ENCODE measurements at places on chromosomes 16 and 17.

GRCh38 chr16:27650073-27650701 lies 100.2 kb downstream of the KATNIP start:
- DNase-seq, result no peak

GRCh38 chr16:81585785-81586184 lies 141.2 kb downstream of the CMIP start:
- no peak for DNase-seq

- no peak for DNase-seq
Measured at GRCh38 chr16:89685916-89686315, 573 bp upstream of the CDK10 start.

DNA sequence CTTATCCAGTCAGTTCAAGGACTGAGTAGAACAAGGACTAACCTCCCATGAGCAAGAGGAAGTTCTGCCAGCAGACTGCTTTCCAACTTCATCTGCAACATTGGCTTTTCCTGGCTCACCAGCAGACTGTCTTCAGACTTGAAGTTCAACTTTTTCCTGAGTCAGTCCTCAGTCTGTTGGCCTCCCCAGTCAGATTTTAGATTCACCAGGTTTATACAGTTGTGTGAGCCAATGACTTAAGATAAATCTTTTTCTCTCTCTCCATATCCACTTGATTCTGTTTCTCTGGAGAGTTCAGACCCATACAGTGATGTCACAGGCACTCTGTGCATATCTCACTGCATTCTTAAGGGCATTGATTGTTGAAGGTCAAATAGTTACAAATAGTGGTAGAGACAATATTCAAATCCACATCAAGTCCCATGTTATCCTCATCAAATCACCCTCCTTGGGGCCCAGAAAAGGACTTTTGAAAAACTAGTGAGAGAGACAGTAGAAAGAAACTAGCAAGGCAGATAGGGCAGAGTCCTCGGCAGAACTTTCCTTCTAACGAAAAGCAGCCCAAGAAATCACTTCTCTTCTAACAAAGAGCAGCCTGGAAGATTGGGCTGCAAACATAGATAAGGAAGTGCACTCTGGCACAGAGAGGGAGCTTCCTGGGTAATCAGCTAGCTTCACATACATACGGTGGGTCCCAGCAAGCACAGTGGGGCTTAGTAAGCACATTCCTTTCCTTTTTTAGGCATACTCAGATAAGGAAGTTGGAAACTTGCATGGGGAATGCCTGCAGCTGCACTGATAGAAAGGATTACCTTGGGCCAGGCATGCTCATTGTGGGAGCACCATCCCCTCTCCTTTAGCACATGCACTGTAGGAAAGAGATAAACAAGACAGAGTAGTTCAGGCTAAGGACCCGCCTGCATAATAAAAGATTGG lies 132.3 kb upstream of the FAM20A start:
- DNase-seq, result no peak

- DNase-seq, result no peak
Measured at GRCh38 chr17:21212826-21213637, 929 bp downstream of the TMEM11 start.

GRCh38 chr16:27746076-27746855 lies 196.3 kb downstream of the KATNIP start:
- DNase-seq, result no peak

GRCh38 chr17:78806451-78806850 lies 24.4 kb upstream of the CYTH1 start:
- DNase-seq, result no peak

DNA sequence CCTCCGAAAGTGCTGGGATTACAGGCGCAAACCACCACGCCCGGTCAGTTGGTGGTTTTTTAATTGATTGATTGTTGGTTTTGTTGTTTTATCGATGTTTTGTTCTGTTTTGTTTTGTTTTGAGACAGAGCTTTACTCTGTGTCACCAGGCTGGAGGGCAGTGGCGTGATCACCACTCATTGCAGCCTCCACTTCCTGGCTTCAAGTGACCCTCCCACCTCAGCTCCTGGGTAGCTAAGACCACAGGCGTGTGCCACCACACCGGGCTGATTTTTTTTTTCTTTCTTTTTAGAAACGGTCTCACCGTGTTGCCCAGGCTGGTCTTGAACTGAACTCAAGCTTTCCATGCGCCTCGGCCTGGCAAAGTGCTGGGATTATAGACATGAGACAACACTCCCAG lies 12.4 kb downstream of the FAM234A start:
- DNase-seq, result no peak

DNA sequence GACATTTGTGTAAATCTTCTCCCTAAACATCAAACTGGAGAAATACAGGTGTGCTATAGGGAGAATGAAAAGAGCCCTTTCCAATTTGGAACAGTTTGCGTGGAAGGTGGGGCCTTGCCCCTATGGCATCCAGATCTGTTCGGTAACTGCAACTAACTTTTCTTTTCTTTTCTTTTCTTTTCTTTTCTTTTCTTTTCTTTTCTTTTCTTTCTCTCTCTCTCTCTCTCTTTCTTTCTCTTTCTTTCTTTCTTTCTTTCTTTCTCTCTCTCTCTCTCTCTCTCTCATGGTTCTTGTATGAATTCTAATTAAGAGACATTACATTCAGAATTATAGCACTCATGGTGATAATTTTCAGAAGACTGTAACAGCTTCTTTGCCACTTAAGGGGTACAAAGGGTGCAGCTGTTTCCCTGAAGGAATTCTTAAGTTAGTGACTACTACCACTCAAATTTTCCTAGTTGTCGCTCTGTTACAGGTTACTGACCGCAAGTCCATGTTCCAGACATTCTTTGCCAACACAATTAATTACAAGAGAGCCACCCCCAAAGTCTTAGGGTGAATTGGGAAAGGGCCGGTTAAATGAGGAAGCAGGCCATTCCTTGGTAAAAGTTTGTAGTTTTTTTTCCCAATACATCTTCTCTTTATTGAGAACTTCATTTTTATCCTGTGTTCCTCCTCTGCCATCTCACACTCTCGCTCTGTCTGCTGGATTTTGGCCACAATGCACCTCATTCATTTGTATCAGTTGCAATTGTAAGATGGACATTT lies 69.8 kb downstream of the KSR1 start:
- DNase-seq, result no peak

- DNase-seq, result no peak
Measured at GRCh38 chr17:33198954-33199353, 94.1 kb downstream of the ASIC2 start.

GRCh38 chr17:16947470-16947869 lies 24.4 kb downstream of the TNFRSF13B start:
- DNase-seq, result no peak

- DNase-seq, result no peak
Measured at GRCh38 chr17:80861418-80861815, 130.2 kb upstream of the CHMP6 start.

- DNase-seq, result no peak
Measured at GRCh38 chr17:56676810-56677209, 83.3 kb downstream of the NOG start.

DNA sequence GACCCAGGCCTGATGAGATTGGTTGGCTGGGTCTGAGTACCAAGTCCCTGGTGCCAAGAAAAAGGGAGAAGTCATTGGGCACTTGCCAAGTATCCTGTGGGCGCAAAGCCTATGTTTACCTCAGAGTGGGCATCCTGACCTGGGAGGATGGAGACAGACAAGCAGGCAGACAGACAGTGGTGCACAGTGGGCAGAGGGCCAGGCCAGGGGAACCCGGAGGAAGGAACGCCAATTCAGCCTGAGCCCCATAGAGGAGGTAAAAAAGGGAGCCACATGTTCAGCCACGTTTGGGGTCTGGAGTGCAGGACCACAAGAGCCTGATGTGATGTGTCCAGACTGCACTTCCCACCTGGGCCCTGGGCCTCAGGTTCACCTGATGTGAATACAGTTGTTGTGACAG lies 5.4 kb downstream of the PHKG2 start:
- no peak for DNase-seq

GRCh38 chr17:77961741-77962140 lies 3.2 kb downstream of the TNRC6C start:
- no peak for DNase-seq

DNA sequence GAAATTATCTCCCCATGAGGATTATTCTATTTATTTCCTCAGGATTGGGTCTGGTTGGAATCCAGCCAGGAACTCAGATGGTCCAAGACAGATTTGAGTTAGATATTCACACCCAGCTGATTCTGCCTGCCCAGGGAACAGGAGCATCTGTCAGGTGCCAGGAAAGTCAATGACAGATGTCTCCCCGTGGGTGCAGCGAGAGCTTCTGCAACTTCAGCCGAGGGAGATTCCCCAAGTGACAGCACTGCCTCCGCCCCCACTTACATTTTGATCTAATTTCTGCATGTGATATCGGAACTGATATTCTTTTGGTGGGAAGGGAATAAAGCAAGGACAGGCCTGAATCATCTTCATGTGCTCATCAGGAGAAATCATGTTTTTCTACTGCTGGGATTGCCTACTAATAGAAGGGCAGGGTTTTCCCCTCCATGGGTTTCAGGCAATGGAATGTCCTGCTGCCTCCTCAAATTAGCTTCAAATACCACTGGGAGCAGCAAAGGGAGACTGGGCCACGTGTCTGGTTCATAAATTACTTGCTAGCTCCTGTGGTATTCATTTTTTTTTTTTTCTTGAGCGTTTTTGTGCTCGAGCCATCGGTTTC lies 15.7 kb upstream of the DHX8 start:
- DNase-seq, result no peak
